ENCODE measurements at places on chromosomes 2 and 18.

- DNase-seq: no peak
Observed at GRCh38 chr2:179524809-179525339, 260.2 kb upstream of the SESTD1 start.

DNA sequence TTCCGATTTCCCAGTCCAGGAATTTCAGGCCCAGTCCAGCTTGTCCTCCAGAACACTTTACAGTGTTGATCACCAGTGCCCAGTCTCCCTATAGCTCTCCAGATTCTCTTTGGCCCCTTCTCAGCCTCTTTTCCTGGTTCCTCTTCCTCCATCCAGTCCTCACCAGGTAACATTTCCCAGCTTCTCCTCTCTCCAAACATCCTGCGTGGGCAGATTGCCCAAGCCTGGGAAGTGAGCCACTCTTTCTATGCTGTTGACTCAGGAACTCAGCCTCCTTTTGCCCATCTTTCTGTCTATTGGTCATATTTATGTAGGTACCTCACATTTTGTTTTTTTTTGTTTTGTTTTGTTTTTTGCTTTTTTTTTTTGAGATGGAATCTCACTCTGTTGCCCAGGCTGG is 109.4 kb downstream of the LYPD1 start:
- DNase-seq: no peak

DNA sequence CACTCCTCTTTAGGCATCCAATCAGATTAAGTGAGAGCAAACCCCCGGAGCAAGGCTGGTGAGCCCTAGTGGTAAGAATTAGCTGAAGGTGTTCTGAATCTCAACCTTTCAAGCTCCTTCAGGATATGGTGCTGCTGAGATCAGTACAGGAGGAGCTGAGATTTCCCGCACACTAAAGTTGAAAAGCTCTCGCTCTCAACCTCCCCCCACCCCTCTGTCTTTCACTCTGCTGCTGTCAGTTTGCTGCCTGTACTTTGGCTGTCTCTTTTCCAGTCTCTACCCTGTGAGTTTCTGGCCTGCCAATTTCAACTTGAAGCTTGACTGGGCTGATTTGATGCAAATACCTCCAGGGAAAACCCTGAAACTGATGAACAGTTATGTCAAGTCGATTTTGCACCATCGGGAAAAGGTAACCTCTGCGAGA is 15.7 kb downstream of the ZEB2 start:
- no peak for DNase-seq

DNA sequence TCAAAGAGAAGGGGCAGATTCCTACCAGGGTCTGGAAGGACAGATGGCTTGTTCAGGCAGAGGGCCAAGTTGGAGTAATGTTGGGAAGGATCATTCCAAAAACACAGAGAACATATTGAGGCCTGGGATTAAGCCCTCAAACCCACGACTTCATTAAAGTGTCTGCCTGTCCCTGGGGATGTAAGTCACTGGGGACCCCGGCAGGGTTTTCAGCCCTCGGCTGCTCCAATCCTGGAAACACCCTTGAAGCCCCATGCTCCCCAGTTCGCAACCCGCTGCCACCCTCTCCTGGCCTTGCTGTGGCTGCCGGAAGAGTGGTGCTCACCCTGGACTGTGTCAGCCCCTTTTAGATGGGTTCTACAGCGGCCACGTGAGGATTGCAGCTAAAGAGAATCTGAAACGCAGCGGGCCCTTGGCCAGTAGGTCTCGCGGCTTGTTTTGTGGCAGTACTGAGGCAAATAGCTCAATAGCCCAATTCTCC is 79.9 kb downstream of the EPAS1 start:
- no peak for DNase-seq

DNA sequence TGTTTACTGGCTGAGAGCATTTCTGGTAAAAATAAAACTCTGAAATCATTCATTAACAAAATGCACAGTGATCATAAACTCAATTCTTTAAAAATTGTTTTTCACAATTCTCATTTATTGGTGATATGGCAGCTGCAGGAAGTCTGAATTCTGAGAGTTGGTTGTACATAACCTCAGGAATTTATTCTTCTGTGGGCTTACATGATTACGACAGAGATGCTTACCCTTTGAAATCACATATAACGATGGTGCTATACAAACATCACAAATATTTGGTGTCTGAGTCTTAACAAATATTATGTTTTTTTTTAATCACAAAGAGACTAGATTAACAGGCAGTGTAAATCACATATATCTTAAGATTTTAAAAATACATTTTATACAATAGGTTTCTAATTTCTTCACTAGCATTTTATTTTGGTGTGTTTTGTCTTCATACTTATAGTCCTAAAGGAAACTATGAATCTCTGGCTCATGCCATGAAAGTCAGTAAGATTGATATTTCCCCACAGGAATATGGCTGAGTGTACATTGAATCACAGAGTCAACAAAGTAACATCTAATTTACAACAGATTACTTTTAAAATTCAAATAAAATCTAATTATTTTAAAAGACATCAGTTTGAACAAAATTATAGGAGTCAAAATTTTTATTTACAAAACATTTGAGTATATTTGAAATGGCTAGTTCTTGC is 318.8 kb upstream of the THUMPD2 start:
- DNase-seq: no peak

All from AML-193 (cell line).